ENCODE measurements at places on chromosomes 4 and X.

DNA sequence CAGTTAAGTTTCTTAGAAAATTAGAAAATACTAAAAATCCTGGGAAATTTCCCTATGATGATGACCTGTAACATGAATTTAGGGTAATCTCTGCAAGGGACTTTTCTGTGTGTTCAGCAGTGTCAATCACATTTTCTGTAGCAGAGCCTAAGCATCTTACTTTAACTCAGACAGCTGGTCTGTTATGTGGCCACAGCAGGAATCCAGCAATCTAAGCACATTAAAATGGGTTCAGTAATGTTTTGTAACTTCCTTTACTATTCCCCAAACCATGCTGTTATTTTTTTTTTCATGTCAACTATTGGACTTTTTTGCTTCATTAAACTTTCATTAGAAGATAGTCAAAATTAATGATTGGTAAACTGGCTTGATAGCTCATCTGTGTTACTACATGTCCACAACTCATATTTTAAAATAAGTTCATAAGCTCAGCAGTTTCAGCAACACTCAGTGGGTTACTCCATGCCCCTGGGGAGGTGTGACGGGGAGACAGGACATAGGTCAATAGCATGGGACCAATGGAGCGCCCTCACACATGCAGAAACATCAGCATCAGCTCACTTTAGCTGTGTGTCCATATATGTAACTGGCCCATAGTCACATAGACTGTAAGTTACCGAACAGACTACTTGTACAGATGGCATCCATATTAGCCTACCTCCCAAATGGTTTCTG is 168.0 kb upstream of the PACRGL start:
- DNase-seq = no peak

DNA sequence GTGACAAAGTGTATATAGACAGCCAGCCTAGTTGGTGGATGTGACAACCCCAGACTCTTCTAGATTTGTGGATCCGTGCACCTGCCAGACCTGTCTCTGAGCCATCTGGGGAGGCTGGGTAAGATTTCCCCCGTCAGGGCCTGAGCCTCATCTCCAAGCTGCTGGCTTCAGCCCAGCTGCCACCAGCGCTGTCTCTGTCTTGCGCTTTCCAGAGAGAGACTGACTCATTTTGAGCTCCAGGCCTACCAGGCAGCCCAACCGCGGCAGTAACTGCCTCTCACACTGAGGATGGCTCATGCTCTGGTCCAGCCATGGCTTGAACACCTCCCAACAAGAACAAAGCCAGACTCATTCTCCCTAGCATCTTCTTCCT is 26.4 kb downstream of the NOP14 start:
- DNase-seq = no peak

GRCh38 chr4:168919706-168920324 is 90.2 kb downstream of the CBR4 start:
- DNase-seq = no peak

- no peak for DNase-seq
Measured at GRCh38 chrX:2311501-2311900, 189.3 kb downstream of the DHRSX start.

GRCh38 chr4:68954126-68954525 is 2.5 kb upstream of the UGT2A3 start:
- DNase-seq = no peak
